Activated CD4-positive, alpha-beta T cell treated with anti-CD3 and anti-CD28 coated beads for 4 hours (primary cell): ENCODE measurements at places on chromosomes 2 and 18.

GRCh38 chr2:144390424-144391020 lies 129.4 kb downstream of the ZEB2 start:
- no peak for DNase-seq

- DNase-seq = no peak
Measured at GRCh38 chr2:51918113-51918512, 886.2 kb upstream of the NRXN1 start.

GRCh38 chr2:127670055-127670956 lies 5.0 kb downstream of the LIMS2 start:
- DNase-seq = no peak

DNA sequence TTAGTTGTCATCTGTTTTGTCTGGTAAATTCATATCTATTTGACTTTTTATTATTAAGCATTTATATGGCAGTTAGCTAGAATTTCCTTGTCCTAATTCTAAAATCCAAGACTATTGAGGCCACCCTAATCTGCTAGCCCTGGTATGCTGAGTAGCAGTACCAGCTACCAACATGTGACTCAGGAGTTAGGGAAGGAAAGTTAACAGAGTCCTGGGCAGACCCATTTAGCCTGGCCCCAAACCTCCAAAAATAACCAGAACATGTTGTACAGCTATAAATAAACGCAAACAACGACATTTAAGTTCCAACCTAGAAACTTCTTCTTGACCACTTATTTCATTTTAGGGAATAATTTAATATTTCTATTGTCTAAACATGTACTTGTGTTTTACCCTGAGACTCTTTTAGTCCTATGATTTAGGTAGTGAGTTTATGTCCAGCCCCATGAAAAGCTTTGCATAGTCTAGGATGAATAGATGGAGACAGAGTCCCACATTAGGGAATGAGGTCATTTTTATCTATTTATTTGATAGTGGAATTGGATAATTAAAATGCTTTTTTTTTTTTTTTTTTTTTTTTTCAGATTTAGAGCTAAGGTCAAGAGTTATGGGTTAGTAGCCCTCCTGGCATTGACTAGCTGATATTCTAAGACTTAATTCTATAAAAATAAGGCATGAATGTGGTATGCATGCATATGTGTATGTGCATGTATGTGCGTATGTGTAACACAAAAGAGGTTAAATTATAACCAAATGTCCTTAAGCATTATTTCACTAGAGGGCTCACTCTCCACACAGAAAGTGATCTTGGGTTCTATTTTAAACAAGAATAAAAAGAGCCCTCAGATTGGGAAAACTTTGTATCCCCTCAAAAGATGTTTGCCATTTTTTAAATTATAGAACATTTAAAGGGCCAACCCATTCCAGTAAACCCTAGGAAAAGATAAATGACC lies 160.1 kb upstream of the MAPRE2 start:
- DNase-seq = no peak

DNA sequence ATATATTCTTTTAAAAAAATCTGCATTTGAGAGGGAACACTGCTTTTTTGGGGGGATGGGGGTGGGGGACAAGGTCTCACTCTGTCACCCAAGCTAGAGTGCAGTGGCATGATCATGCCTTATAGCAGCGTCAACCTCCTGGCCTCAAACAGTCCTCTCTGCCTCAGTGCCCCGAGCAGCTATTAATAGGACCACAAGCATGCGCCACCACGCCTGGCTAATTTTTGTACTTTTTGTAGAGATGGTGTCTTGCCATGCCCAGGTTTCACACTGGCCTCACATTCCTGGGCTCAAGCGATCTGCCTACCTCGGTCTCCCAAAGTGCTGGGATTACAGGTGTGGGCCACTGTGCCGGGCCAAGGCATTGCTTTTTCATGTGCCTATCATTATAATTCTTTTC lies 154.2 kb downstream of the ATAD2B start:
- no peak for DNase-seq

- DNase-seq = no peak
Measured at GRCh38 chr18:11529081-11529480, 80.3 kb upstream of the SLC35G4 start.

DNA sequence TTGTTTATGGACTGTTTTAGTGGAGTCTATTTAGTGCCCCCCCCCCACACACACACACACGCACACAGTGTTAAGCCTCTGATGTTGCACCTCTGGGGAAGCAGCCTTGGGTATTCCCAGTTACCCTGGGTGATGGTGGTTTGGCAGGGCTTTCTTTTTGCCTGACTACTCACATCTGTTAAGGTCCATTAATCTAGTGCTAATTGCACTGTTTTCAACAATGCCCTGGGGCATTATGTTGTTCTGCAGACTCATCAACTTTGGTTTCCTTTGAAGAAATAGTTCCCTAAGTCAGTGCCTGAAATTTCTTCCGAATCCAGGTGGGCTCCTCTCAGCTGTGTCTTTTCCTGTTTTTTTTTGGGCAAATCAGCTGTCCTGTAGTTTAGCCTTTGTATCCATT lies 34.7 kb downstream of the SPOPL start:
- DNase-seq = no peak

DNA sequence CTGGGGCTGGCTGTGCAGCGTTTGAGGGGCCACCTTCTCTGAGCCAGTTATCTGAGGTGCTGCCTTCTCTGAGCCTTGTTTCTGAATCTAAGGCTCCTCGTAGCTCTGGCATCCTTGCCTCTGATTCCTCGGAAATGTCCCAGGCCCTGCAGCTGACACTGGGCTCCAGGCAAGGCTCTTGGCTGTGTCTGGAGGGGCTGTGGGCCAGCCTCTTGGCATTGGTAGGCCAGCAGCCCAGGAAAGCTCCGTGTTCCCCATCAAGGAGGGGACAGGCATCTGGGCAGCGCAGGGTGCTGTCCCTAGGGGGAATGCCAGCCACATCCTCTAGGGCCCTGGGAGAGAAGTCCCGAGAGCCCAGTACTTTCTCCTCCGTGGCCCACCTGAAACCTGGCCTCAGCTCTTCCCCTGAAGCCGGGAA lies 40.7 kb upstream of the TAF1B start:
- no peak for DNase-seq

DNA sequence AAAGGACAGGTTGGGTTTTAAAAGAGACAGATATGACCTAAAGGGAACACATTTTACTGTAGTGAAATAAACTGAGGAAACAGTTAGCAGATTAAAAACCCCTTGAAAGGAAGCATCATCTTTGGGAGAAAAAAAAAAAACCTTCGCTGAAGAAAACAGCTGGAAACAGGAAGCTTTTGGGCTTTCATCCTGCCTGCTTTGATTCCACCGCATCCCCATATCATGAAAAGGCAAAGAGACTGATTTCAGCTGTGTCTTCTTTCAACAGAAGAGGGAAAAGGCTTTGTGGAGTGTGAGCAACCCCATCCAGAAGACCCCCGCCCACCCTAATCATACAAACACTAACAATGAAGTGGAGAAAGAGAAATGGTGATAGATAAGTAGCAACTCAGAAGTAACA lies 86.4 kb downstream of the TCF4 start:
- no peak for DNase-seq

DNA sequence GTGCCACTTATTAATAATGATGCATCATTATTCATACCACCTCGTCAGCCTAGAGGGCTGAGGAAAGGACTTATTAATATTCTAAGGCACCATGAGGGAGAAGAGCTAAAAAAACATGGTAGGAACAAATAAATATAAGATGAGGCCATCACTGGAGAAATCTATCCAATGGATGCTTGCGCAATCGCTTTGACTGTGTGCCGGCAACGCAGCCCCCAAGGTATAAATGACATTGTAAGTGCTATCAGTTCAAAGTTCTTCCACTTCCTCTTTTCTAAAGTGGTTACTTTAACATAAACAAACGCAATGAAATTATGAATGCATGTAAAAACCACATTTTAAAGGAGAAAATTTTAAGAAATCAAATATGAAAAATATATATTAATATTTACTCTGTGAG lies 164.6 kb downstream of the EIPR1 start:
- no peak for DNase-seq

- no peak for DNase-seq
Measured at GRCh38 chr2:78538322-78538721, 487.2 kb upstream of the REG3G start.

DNA sequence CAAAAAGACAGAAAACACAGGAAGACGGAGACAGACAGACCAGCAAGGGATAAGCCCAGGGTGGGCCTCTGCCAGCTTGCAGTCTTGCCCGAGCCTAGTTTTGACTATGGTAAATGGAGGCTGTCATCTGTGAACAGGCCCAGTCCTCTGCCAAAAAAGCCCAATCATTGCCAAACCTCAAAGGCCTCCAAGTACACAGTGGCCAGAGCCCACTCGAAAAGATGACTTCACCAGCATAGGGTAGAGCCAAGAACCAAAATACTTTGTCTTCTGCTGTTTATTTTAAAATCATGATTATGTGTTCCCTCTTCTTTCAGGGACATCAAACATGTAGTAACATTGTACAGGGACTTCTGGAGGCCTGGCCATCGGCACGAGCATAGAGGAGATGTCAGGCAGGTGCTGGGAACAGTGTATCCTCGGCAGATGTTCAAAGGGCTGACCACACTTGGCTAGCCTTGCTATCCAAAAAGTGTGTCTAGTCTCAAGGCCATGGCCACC lies 66.0 kb downstream of the TTC32 start:
- DNase-seq = no peak

DNA sequence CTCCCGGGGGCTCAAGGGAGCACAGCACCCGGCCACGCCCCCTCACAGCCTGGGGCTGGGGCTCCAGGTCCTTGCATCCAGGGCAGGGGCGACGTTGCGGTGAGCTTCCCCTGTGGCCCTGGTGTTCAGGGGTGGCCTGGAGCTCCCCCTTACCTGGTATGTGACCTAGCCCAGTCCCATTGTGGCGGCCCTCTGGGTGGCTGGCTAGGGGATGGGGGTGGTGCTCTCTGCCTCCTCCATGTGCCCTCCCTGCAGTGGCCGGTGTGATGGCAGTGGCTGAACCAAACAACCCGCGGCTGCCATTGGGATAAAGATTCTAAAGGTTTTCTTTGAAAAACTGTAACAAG lies 288.3 kb downstream of the RDH14 start:
- DNase-seq = no peak

GRCh38 chr2:138763971-138764370 lies 16.2 kb downstream of the NXPH2 start:
- no peak for DNase-seq

GRCh38 chr18:3330622-3331021 lies 68.7 kb downstream of the MYL12B start:
- no peak for DNase-seq

GRCh38 chr2:32926708-32927084 lies 20.1 kb upstream of the LTBP1 start:
- DNase-seq = no peak

DNA sequence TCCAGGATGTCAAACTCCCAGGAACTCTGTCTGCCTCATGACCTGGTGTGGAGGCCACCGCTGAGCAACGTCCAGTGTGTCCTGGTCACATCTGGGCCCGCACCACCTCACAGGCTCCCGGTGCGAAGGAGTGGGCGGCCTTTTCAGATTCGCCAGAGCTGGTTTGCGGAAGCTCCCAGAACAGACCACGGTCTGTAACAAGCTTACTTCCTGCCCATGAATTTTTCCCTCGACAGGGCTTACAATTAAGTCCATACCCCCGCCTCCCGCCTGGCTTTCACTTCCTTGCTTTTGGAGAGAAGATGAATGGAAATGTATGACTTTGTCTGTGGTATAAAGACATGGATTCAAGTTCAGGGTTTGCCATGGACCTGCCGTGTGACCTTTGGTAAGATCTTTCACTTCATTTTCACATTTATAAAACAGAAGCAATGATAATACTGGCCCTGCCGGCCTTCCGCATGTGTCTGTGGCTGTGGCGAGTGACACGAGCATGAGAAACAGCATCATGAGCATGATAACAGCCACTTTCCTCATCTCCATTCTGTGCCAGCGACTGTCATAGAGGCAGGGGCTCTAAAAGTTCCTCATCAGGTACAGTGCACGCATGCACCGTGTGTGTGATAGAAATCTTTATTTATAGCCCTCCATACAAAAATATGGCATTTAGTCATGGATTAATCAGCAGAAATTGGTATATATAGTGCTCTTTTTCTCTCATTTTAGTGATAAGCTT lies 31.0 kb upstream of the KCNF1 start:
- DNase-seq = no peak

- DNase-seq = no peak
Measured at GRCh38 chr18:2312440-2312839, 258.9 kb downstream of the METTL4 start.

GRCh38 chr18:51519571-51519970 lies 322.1 kb upstream of the MEX3C start:
- no peak for DNase-seq

GRCh38 chr2:163604941-163605555 lies 130.8 kb downstream of the FIGN start:
- no peak for DNase-seq

DNA sequence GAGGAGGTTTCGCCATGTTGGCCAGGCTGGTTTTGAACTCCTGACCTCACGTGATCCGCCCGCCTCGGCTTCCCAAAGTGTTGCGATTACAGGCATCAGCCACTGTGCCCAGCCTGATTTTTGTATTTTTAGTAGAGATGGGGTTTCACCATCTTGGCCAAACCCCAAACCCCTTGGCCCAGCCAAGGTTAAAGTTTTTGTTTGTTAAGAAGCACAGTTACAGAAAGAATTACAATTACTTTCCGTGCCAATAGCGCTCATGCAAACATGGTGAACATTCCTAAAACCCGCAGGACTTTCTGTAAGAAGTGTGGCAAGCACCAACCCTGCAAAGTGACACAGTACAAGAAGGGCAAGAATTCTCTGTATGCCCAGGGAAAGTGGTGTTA lies 26.1 kb downstream of the ITSN2 start:
- no peak for DNase-seq

DNA sequence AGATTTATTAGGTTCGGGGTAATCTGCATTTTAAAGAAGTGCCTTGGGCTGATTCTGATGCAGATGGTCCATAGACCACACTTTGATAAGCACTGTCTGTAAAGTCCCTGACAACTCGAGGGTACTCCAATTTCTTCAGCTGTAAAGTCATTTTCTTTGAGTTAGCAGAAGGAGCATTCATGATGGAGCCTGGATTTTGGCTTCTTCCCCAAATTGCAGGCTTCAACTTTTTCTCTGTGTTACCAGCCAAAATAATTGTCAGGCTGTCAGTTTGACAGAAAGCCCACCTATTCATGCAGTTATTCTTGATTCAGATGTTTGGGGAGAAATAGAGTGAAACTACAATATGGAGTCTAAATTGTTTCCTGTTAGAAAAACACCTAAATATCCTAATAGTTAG lies 66.0 kb downstream of the RPL37A start:
- DNase-seq = no peak

GRCh38 chr18:7307030-7307429 lies 76.1 kb downstream of the LRRC30 start:
- DNase-seq = no peak

GRCh38 chr2:95315801-95316411 lies 18.8 kb downstream of the KCNIP3 start:
- no peak for DNase-seq

DNA sequence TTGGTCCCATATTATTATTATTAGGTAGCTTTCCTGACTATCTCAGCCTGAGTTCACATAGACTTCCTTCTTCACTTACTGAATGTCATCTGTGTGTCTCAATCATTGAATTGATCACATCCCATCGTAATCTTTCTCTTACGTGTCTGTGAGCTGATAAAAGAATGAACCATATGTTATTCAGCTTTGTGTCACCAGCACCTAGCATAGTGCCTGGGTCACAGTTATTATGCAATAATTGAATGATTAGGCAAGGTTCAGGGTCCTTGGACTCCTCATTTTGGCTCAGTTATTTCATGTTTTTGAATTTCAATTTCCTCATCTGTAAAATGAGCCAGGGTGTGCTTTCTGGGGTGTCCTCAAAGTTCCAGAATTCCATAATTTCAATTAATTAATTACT lies 107.2 kb downstream of the ZEB2 start:
- no peak for DNase-seq
